ENCODE measurements at places on chromosomes 12 and 14. TPM values are rescaled to one million over a fixed set of nuclear protein-coding genes. Genes with fewer than 3 reads are reported as not detected.

Gene TESPA1
- total RNA-seq: not detected

Gene SMIM41
- not detected for total RNA-seq

Gene TTC6
- total RNA-seq: 0.36 TPM

Gene B3GNT4
- 0.99 TPM for total RNA-seq

Gene ACOT4
- total RNA-seq: 2.1 TPM

Gene SAMD15
- total RNA-seq: 2.3 TPM

Gene KRT8
- 3,468 TPM for total RNA-seq

Gene CPSF2
- 40.4 TPM for total RNA-seq

Gene FGD4
- total RNA-seq: 1.5 TPM

Gene COX8C
- not detected for total RNA-seq

Gene APAF1
- 11.4 TPM for total RNA-seq

Gene TMX1
- total RNA-seq: 35.3 TPM
